Mucosa of descending colon (tissue), 3 donors: ENCODE measurements at places on chromosomes 2 and 18. TPM values are rescaled to one million over a fixed set of nuclear protein-coding genes. Genes with fewer than 3 reads are reported as not detected.

ZC3H6 gene
- total RNA-seq: 10.9 TPM

ALKAL2 gene
- 3.5 TPM for total RNA-seq

UGT1A8 gene
- 12.2 TPM for total RNA-seq

MYO5B gene
- 120 TPM for total RNA-seq

FNDC4 gene
- total RNA-seq: 3.1 TPM

KLHL14 gene
- total RNA-seq: 0.10 TPM

SP9 gene
- not detected for total RNA-seq

DNA sequence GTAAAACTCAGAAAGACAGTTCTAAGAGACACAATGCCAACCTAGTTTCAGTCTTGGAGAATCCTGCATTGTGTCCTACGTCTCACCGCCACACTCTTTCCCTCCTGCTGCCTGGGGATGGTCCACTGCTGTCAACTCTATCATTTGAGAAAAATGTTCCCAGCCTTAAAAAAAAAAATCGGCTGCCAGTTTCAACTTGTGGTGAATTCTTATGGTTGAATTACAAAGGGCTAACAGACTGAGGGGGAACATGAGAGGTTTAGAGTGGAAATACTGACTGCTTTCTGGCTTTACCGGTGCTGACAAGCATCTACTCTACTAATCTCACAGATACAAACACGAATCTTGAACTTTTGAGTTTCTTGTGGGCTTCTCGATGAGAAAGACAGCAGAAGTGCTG, 74.0 kb downstream of the NAB1 start:
- DNase-seq: no peak

DNA sequence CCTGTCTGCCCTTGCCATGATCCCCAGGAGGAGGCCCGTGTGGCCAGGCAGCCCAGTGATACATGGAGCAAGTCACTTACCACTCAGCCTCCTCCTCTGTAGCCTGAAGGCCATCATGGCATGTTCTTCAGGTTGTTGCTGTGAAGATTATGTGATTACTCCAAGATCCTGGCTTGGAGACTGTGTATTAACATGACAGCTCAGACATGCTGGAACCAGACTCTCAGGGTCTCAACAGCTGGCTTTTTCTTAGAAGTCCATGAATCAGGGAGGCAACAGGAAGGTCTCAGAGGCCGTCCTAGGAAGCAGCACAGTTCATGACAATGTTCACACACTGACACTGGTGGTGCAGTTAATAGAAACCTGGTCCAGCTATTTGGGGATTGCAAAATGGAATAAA, 158.6 kb upstream of the TWIST2 start:
- DNase-seq: no peak

DNA sequence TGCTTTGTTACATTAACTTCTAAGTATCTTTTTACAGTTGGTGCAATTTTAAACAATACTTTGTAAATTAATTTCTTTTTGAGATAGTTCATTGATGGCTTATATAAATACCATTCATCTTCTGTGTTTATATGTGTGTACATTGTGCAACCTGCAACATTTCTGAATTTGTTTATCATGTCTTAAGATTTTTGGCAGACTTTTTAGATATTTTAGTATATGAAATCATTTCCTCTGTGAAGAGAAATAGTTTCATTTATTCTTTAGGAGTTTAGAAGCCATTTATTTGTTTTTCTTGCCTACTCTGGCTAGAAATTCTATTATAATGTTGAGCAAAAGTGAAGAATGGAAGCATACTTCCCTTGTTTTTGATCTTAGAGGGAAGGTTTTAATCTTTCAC, 337.8 kb upstream of the DSEL start:
- DNase-seq: no peak

DNA sequence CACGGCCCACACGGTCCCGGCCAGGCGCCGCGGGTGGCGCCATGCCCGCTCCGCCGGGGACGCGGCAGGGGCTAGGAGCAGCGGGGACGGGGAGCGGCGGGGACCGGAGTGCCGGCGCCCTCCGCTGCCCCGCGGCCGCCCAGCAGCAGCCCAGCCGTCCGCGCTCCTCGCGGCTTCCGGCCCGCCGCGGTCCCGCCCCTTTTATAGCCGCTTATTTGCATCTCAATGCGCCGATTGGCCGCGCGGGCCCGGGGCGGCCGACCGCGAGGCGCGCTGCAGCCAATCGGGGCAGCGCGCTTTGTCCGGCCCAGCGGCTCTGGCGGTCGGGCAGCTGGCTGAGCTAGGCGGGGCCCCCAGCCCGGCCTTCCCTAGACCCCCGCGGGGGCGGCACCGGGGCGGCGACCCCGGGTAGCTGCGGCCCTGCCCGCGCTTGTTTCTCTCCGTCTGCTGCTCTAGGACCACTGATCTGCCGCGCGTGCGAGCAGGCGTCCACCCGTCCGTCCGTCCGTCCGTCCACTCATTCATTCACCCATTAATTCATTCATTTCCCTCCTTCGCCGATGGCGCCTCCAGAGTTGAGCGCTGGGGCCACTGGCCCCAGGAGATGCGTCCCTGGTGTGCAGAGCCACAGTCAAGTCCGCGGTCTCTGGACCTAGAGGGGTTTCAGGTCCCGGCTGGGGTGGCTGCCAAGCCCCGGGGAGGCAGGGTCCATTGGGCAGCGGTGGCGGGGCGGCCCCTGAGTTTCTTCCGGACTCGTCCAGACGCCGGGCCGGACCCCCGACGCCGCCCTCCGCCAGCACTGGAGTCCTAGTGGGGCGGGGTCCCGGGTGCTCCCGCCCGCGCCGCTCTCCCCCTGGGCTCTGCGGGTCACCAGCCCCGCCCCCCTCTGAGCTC, at the start of gene HES6:
Gene HES6, minus strand, starts transcription at position 176 of the 894 bp plus-strand sequence. Its CDS starts 133 bp downstream, at position 43.
- peak; percentile 90 for DNase-seq

GRCh38 chr2:205261516-205262020, 420.7 kb upstream of the NRP2 start:
- no peak for DNase-seq

DNA sequence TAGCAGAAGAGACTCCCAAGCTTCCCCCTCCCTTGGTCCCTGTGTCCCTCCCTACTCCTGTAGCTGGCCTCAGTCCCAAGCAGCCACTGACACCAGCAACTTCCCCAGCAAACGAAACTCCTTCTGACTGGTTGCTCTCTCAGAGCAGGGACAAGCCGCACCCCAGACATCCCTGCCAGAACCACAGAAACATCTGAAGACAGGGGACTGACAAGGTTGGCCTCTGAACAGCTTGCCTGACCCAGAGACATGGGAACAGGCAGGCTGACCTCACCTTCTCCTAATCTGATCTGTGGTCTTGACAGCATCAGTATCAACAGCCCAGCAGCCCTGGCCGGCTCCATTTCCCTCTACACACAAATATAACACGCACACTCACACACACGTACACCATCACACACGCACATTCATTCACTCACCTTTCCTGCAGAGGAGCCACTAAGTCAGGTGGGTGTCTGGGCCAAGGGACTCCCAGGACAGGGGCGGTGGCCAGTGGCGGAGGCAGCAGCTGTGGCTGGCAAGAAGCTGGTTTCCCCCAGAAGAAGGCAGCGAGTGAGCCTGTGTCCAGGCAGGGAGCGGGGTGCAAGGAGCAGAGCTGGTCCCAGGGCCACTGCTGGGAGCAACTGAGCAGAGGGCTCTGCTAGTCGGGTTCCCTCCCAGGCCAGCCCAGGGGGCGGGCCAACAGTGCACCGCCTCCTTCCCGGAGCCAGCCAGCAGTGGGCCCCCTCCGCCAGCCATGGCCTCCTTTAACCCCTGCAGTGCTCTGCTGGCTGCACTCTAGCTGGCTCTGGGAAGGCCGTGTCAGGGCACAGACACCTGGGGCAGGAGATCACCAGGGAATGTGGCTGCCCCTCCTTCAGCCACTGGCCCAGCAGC, 59.1 kb downstream of the TNS1 start:
- DNase-seq: peak; percentile 76

DNA sequence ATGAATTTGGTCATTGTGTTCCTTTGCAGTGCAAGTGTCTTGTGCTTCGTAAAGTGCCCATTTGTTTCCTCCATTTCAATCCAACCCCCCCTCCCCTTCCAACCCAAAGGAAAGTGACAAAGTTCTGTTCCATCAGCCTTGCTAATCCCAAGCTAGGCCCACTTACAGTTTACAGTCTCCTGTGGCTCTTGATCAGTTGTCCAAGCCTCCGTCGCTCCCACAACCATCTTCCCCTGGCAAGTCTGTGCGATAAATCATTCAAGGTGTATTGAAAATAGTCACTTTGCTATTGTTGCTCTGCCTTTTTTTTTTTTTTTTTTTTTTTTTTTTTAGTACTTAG, 6.5 kb downstream of the POU3F3 start:
- DNase-seq: no peak

- DNase-seq: no peak
These were observed 38.8 kb downstream of the DDX18 start for GRCh38 chr2:117853316-117853715.

DNA sequence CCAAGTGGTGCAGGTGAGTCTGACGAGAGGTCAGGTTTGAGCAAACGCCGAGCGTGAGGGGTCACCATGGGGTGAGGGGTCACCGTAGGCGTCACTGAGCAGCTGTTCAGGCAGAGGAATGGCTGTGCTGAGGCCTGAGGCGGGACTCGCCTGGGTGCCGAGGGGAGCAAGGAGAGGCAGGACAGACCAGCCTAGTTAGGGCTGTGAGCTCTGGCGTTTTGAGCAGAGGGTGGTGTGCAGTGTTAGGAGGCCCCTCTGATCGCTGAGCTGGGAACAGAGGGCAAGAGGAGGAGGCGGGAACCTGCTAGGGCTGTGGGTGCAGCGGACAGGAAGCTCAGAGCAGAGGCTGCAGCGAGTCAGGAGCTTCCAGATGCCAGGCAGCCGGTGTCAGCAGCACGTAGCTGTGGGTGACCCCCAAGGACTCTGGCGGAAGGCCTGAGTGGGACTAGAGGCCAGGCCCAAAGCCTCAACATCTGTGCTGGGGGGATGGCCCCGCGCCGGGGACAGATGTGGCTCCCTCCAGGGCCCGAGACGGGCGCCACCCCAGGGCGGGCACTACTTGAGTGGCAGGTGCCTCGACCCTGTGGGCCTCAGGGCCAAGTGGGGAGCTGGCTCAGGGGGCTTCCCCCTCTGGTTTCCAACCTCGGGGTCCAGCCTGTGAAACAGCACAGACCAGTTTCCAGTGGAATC, 55.7 kb downstream of the KCNG2 start:
- DNase-seq: no peak

DNA sequence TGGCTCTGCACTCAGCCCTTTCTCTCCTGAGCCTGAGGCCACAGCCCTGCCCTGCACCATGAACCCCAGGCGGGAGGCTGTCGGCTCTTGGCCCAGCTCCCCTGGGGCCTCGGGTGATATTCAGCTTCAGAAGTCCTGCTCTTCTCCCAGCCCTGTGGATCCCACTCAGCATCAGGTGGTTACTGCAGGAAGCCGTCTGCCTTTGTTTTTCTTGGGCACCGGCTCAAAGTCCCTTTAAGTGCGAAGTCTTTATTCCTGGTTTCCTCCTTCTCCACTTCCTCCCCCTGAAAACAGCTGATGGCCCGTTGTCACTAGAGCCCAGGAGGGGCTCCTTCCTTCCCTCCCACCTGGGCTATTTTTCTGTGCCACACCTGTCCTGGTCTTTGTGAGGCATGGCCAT, 161.5 kb upstream of the BCL2L11 start:
- no peak for DNase-seq

DNA sequence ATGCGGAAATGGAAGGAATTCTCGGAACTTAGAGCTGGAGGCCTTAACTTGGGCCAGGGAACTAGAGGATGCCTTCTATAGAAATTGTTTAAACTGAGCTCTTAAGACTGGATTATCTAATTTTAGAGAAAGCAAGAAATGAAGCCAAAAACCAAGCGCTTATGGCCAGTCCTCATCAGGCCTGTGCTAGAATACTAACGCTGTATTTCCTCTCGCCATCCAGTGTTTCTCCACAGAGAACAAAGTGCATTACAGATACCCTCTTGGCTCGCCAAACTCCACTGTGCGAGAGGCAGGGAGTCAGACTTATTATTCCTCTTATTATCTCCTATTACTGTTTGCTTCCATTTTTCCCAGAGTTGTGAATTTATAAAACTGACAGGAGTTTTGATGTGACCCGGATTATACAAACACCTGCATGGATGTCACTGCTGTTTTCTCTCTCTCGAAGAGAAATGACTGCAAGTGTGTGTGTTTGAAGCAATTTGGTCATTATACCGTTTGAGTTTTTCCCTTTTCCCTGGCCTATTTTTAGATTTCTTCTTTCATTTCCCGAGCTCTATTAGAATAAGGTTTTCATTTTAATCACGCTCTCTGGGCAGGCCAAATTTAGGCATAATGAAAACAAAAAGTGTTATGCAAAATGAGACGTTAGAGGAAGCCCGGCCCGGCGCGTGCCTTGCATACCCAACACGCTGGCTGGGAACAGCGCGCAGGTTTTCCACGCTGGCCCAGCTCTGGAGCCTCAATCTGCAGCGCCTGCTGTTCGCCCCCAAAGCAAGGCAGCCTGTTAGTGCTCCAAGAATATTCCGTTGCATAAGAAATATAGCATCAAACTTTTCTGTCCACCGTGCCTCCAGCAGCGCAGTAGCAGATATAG, 103.3 kb downstream of the ALK start:
- no peak for DNase-seq

- DNase-seq: no peak
These were observed 34.8 kb upstream of the FAM110C start for GRCh38 chr2:80971-81736.

- no peak for DNase-seq
These were observed 95.0 kb downstream of the MAPK4 start for GRCh38 chr18:50654658-50655550.

GRCh38 chr2:239731422-239731821, 293.7 kb downstream of the NDUFA10 start:
- DNase-seq: no peak

- no peak for DNase-seq
These were observed 742.4 kb downstream of the SATB2 start for GRCh38 chr2:198715302-198715835.

- DNase-seq: no peak
These were observed 242.9 kb downstream of the LDLRAD4 start for GRCh38 chr18:13461469-13461868.

- no peak for DNase-seq
These were observed 234.5 kb downstream of the MTX2 start for GRCh38 chr2:176503776-176504175.

GRCh38 chr18:31980863-31981262, 37.8 kb upstream of the RNF125 start:
- DNase-seq: no peak

DNA sequence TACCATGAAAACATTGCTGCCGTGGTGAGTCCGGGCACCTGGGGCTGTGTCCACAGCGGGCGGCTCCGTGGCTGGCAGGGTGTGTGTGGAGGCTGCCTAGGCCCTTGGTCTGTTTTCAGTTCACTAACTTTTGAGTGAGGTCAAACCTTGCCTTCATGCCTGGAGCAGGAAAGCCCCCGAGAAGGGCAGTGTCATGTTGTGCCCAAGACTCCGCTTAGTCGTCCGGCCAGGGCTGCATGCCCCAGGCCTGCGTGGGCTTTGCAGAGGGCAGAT, 24.1 kb downstream of the MAL start:
- no peak for DNase-seq

- DNase-seq: no peak
These were observed 62.1 kb downstream of the COA5 start for GRCh38 chr2:98546186-98546585.

DNA sequence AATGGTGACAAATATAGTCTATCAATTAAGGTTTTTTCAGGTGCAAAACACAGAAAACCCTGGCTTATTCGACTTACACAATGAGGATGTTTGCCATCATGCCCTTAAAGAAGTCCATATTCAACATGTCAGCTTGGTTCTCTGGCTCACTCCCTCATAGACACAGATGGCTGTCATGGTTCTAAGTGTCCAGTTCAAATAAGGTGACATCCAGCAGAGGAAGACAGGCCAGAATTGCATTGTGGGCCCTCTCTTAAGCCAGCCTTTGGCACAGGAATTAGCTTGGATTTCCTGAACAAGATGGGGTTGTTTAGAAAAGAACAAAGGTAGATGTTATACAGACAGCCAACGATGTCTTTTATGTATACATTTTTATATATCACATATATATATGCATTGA, 18.7 kb upstream of the SLC1A4 start:
- DNase-seq: no peak
